ENCODE measurements at places on chromosomes 3 and 15.
A peak's percentile ranks its signal among the peaks of the same experiment; 100 is the strongest.

GRCh38 chr3:125075738-125076137 lies 19.9 kb upstream of the HEG1 start:
- no peak for DNase-seq

- no peak for DNase-seq
Measured at GRCh38 chr15:66462627-66463026, 34.9 kb downstream of the SNAPC5 start.

DNA sequence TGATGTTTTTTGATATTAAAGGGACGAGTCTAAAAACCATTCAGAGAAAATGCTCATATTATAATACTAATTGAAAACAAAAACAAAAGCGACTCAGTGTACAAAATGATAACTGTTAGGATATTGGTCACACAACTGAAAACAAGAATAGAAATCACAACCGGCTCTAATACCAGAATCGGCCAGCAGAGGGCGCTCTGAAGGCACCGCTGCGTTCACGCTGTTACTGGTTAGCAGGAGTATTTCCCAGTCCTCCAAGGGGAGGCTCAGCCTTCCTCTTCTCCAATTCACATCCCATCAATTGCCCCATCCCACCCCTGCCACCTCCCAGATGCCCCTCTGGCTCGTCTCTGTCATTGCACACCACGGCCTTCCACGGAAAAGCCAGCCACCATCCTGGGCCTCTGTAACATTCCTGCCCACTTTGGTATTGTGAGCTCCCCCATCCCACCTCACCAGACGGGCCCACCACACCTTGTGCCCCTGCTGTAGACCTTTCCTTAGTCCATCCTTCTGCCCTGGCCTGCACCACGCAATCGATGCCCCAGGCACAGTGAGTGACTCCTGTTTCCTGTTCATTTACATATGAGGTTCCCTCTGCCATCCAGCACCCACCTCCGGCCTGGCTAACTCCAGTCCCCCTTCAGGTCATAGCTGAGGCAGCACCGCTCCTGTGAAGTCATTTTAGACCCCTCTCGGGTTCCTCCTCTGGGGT lies 8.5 kb downstream of the FAM107A start:
- peak; percentile 71 for DNase-seq

- DNase-seq, result no peak
Measured at GRCh38 chr15:43493703-43494472, 932 bp upstream of the TP53BP1 start.

GRCh38 chr3:186464424-186465093 lies 79.6 kb downstream of the CRYGS start:
- no peak for DNase-seq

DNA sequence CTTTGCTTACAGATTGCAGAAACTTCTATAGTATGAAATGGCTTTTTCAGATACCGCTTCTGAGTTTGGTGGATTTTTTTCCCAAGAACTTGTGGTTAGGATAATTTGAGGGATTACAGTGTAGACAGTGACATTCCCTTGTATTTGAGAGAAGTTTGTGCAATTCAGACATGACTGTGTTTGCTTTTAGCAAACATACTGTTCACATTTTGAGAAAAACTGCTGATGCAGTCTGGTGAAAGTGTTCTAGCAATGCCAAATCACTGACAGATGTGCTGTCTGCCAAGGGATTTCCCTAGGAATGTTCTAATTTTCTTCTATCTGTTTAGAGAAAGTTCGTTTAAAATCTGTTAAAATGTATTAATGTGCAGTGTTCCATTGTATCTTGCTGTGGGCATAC lies 652.6 kb downstream of the FHIT start:
- no peak for DNase-seq

GRCh38 chr3:113741620-113742019 lies 4.4 kb downstream of the NAA50 start:
- DNase-seq, result no peak

GRCh38 chr3:191372122-191372521 lies 41.8 kb upstream of the UTS2B start:
- no peak for DNase-seq

GRCh38 chr15:70323111-70323851 lies 225.6 kb upstream of the TLE3 start:
- no peak for DNase-seq

DNA sequence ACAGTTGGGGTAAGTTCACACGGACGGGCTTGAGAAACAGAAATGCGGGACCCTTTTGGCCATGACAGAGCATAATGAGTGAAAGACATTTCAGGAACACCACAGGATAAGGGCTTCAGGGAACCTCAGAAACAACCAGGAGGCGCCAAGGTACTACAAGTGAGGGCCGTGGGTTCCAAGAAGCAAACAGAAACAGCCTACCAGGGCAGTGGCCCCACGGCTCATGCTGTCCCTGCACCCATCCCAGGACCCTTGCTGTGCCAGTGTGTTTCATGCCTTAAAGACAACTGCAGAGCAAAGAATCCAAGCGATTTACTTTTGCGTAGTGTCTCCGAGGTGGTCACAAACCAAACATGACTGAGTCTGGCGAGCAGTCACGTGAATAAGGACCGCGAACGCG lies 54.0 kb downstream of the RUBCN start:
- no peak for DNase-seq

GRCh38 chr3:139425745-139426400 lies 36.4 kb upstream of the COPB2 start:
- no peak for DNase-seq

GRCh38 chr3:28751864-28752263 lies 403.2 kb upstream of the AZI2 start:
- no peak for DNase-seq

DNA sequence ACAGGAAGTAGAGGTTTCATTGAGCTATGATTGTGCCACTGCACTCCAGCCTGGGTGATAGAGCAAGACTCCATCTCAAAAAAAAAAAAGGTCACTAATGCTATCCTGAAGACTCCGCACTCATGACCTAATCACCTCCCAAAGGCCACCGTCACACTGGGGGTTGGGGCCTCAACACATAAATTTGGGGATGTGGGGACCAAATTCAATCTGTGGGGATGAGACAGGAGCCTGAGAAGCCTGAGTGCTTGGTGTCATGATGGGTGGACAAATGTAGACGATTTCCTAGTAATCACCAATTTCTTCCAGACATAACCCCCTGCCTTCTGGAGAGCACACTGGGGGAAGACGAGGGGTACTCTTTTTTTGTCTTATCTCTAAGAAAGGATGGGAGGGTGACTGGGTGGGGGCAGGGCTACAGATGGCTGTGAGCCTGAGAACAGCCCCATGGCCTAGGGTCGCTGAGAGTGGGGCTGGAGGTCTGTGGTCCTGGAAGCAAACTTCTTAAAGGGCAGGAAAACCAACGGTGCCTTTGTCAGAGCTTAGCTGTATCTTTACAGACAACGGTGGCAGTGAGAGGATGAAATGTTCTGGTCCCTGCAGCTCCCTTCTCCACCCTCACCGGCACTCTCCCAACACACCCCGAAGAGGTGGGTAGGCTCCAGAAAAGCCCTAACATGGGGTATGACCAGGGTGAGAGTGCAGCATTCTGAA lies 16.6 kb upstream of the KLF13 start:
- DNase-seq, result no peak

DNA sequence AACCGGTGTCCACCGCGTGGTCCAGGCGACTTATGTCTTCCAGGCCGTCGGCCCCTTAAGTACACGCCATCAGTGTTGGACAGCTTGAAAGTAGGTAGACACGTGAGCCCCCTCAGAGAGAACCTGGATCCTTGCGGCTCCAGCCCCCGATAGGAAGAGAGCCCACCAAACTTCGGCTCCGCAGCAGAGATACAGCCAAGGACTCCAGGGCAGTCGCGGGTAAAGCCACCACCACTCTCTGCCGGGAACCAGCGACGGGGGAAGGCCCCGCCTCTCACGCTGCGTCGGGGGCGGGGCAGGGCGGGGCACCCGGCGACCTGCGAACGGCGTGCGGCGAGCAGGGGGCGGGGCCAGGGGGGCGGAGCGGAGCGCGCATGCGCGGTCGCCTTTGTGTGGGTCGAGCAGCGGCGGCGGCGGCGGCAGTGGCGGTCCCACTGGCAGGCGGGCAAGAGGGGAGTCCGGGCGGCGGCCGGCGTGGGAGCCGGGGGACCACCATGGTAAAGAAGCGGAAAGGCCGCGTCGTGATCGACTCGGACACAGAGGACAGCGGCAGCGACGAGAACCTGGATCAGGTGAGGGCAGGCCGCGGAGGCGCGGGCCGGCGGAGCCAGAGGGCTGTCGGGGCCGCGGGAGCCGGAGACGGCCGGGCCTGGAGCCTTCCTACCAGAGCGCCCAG lies at the start of gene RTF1:
RTF1 (plus strand) TSS at position 354 of the 676 bp plus-strand sequence; CDS start at position 375, 21 bp downstream.
- peak; percentile 99 for DNase-seq

DNA sequence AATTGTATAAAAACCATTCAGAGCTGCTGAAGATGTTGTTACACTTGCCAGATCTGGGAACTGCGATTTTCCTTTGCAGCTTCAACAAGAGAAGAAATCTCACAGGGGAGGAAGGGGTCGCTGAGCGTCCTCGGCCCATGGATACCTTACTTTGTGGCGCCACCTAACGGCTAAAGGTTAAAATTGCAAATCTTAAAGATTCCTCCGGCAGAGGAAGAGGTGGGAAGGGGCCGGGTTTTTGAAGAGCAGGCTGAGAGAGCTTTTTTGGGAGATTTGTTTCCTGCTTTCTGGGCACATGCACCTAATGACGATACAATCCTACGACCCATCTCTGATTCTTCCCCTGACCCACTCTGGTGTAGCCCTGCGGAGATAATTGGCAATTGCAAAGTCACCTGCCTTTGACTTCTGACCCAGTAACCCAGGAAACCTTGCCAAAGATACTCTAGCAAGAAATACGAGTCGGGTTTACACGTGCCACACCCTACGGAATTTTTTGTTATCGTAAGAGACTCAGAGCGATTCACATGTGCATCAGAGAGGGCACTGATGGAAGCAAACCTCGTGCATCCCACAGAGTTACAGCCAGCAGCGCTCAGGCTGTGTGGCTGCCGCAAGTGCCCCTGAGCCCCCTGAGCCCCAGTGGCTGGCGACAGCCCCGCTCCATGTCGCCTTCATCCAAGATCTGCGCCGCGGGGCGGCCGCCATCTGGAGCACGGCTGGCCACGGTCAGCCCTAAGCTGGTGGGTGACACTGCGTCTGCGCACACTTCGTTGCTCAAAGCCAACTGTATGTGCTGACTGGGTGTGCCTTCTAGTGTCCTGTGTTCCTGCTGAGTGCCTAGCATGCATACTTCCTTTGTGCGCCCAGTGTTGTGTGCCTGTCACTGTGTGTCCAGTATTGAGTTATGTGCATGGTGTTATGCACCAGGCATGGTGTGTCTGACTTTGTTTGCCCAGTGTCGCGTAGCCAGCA lies 55.2 kb upstream of the CHRNA7 start:
- no peak for DNase-seq

GRCh38 chr3:89245612-89246011 lies 138.2 kb downstream of the EPHA3 start:
- no peak for DNase-seq

DNA sequence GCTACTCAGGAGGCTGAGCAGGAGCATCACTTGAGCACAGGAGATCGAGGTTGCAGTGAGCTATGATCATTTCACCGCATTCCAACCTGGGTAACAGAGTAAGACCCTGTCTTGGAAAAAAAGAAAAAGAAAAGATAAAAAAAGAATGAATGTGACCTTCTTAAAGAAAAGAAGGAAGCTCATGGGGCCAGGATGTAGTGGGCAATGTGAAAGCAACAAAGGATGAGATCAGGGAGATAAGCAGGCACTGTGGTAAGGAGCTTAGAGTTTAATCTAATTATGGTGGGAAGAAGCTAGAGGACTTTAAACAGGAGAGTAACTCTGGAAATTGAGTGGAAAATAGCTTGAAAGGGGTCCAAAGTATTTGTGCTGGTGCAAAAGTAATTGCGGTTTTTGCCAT lies 231.6 kb upstream of the UBE2E2 start:
- no peak for DNase-seq

- DNase-seq, result no peak
Measured at GRCh38 chr3:27360113-27361078, 8.8 kb downstream of the NEK10 start.

DNA sequence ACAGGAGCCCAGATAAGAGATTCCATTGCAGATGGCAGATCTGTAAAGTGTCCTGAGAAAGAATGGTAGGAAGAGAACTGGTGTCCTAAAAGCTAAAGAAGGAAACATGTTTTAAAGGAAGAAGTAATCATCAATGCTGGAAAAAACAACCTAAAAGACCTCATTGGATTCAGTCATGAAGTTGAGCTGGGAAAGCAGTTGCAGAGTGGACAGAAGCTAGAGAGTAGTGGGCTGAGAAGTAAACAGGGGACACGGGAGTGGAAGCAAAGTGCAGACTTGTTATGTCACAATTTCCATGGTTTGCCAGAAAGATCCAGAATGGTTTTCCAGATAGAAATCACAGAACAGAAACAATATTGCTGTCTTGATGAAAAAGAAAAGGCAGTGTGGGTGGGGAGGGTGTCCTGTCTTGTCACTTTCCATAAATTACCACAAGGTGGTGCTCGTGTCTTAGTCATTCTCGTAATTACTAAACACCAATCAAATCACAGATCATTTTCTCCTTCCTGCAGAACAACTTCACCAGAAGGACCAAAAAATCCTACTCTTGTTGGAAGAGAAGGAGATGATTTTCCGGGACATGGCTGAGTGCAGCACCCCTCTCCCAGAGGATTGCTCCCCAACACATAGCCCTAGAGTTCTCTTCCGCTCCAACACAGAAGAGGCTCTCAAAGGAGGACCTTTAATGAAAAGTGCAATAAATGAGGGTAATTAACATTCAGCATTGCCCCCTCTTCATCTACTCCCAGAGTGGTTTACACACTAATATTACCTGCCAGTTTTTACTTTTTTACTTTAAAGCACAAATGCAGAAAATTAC lies 64.5 kb downstream of the KLHL25 start:
- DNase-seq, result no peak

DNA sequence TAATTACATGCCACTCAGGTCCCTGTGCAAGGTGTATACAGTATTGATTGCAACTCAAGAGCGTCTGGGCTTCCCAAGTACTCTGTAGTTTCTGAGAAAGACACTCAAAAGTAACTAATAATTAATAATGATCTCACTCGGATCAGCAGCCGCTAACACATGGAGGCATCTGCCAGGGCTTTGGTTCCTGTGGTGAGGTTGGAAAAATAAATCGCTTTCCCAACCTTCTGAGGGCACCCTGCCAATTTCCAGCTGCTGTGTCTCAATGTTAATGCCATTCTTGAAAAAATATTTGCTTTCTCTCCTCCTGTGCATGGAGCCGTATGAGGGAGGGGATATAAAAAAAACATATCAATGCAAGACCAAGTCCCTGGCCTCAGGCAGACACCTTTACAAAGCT lies 116.5 kb upstream of the SLC2A2 start:
- no peak for DNase-seq

- no peak for DNase-seq
Measured at GRCh38 chr15:33100314-33100713, 94.2 kb downstream of the FMN1 start.

GRCh38 chr3:122576174-122576940 lies 1.1 kb upstream of the PARP15 start:
- DNase-seq, result no peak
